ENCODE measurements at places on chromosomes 5 and 9.

- no peak for DNase-seq
Measured at GRCh38 chr9:116447934-116448333, 239.2 kb upstream of the TRIM32 start.

- no peak for DNase-seq
Measured at GRCh38 chr5:177372034-177372896, 12.0 kb upstream of the SLC34A1 start.

- no peak for DNase-seq
Measured at GRCh38 chr5:68592351-68592750, 376.8 kb downstream of the PIK3R1 start.

DNA sequence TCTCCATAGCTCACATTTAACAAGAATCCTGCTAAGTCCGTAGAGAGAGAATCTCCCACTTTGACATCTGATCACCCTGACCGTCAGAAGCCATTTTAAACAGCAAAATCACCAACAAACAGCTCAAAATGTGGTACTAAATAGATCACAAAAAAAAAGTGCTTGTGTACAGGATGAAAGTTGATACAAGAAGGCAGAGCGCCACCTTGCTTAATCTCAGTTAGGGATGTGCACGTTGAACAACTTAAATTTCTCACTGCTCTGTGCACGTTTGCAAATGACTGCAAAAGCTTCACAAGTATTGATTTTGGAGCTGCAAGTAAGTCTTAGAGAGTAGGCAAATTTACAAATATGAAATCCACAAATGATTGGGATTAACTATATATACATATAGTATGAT lies 63.1 kb upstream of the NREP start:
- DNase-seq: no peak

DNA sequence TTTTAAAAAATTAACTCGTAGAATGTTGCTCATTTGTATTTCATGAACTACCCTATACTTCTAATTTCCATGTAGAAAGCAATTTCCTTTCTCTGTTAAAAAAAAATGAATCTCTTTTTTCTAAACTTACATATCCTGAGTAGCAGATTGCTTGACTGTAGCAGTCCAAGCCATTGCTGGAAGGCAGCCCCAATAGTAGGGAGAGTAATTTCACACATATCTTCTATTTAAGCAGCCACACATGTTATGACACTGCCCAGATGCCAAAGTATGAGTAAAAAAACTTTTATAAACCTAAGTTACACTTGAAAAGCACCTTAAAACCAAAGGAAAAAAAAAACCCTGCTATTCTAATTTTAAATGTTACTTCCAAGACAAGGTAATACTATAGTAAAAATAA lies 69.6 kb downstream of the FBXL17 start:
- DNase-seq: no peak

DNA sequence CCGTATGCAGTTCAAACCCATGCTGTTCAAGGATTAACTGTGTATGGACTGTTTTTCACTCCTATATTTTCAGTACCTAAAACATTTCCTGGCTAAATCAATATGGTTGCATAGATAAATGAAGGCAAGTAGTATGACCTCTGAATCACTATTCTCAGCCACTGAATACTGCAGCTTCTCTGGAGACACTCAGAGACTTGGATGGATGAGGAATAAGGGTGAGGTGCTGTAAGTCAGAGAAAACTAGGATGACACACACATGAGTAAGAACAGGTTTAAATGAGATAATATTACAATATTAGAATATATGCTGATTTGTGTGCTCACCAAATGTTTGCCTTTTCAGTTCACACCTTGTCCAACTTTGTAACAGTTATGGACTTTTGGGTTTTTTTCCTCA lies 26.0 kb upstream of the ANXA1 start:
- DNase-seq: no peak

- DNase-seq: no peak
Measured at GRCh38 chr9:89529243-89530035, 31.5 kb upstream of the SEMA4D start.

- DNase-seq: no peak
Measured at GRCh38 chr9:106779796-106780195, 83.2 kb upstream of the ZNF462 start.

DNA sequence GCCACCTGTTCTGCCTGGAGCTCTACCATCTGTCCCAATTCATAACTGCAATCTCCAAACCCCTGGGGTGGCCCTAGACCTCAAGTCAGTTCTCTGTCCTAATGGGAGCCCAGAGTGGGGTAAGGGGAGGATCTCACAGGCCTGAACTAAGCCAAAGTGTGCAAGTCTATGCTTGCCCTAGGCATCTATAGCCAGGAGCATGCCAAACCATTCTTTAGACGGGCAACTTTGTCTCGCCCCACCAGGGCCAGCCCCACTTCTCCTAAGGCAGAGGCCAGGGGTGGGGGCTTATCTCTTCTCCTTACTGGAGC lies 3.3 kb downstream of the ACSL6 start:
- no peak for DNase-seq

GRCh38 chr9:33750307-33750838 lies 45.0 kb upstream of the PRSS3 start:
- no peak for DNase-seq

DNA sequence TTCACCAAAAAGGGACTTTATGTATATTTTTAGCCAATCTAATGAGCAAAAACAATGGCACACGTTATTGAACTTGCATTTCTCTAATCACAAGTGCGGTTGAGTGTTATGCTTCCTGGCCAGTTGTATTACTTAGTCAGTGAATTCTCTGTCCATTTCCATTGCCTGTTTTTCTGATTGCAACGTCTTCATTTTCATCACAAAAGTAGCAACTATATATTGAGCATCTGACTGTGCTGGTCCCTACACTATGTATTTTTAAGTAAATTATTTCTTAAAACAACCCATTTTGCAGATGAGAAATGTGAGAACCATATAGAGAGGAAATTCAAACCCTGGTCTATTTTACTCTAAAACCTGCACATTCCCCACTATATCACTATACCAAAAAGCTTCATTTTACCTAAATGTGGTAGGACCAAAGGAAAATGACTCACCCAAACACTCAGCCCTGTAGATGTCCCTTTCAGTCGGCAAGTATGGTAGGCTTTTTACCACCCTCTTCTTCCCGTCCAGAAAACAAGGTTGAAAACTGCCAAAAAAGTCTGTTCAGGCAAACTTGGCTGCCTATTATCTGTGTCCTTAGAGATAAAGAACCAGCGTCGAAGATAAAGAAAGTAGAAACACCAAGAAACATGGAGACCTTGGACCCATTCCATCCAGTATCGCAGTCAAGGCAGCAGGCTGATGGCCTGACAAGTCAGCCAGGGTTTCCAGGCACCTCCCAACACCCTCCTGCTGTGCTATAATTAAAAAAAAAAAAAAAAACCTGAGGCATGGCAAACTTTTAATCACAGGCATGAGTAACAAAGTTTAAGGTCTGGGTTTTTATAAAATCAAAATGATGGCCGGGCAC lies 18.8 kb upstream of the FAM13B start:
- peak; percentile 30 for DNase-seq

GRCh38 chr5:1300581-1301083 lies 5.8 kb upstream of the TERT start:
- DNase-seq: no peak

GRCh38 chr5:31412324-31412723 lies 119.6 kb downstream of the DROSHA start:
- no peak for DNase-seq

- DNase-seq: no peak
Measured at GRCh38 chr5:118554981-118555380, 433.4 kb downstream of the DTWD2 start.

DNA sequence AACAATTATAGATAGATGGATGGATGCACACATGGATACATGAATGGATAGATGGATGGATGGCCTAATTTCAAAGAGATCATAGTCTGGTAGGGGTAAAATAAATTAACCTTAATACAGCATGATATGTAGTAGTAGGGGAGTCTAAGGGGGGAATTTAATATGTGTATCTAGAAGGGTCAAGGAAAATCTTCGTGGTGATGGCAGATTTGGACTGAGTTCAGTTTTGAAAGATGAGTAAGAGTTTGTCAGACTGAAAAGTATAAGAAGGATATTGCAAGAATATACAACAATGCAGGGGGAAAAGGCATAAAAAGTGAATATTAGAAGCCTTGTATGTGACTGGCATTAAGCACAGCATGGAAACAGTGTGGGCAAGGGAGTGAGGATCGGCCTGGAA lies 98.7 kb downstream of the ZNF462 start:
- no peak for DNase-seq

DNA sequence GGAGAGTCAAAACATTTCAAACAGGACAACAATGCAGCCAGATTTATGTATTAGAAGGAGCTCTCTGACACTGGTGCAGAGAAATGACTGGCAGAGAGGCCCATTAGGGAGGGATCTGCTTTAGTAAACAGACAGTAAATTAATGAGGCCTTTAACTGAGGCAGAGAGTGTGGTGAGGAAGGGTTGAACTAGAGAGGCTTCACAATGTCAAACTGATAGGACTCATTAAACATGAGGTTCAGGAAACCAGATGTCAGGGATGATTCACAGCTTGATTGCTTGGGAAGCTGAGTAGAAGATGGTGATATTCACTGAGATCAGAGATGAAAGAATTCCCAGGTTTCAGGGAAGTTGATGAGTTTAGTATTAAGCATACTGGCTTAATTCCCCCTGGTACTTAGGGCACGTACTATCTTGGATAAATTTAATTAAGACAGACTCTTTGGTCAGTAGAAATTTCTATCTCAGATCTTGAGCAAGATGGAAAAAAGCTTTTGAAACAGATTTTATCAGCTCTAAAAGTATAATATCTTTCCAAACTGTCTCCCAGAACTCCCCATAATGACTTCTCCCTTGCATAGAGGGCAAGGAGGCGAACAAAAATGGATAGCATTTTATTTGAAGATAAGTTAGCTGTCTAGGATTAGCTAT lies 8.6 kb upstream of the MUSK start:
- no peak for DNase-seq

- no peak for DNase-seq
Measured at GRCh38 chr5:42756606-42757601, at the start of gene CCDC152. TSS of gene CCDC152 (plus strand) at chr5:42756818. CDS start at chr5:42759122, 2,304 bp downstream.

DNA sequence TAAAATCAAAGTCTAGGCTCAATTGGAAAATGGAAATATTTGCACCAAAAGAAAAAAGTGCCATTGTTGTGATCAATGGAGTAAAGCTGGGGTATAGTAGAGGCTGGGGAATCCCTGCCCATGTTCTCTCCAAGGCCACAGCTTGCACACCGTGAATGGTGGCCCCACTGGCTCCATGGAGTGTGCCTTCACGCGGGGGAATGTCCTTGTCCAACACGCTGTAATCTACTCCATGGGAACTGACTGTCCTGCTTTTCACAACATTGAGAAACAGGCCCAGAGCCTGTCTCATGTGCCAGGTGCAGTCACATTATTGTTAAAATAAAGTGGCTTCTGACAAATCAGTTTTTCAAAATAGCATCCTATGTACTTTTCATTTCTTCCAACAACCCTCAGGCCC lies 33.1 kb upstream of the ITGA2 start:
- no peak for DNase-seq

- no peak for DNase-seq
Measured at GRCh38 chr5:115384587-115385375, 88.3 kb upstream of the CCDC112 start.

GRCh38 chr5:76946090-76946489 lies 6.8 kb upstream of the CRHBP start:
- DNase-seq: no peak

GRCh38 chr5:149128023-149128875 lies 13.0 kb upstream of the ABLIM3 start:
- DNase-seq: no peak

Measured in hematopoietic multipotent progenitor cell treated with erythropoietin and hydrocortisone succinate and interleukin-3 and kit ligand, for 17 days (in vitro differentiated cells).